ENCODE measurements at places on chromosomes 2 and 18. TPM values are rescaled to one million over a fixed set of nuclear protein-coding genes. Genes with fewer than 3 reads are reported as not detected.

GRB14 gene
- 0.69 TPM for total RNA-seq

IL18RAP gene
- 0.44 TPM for total RNA-seq

RDH14 gene
- total RNA-seq = 11.7 TPM

DNA sequence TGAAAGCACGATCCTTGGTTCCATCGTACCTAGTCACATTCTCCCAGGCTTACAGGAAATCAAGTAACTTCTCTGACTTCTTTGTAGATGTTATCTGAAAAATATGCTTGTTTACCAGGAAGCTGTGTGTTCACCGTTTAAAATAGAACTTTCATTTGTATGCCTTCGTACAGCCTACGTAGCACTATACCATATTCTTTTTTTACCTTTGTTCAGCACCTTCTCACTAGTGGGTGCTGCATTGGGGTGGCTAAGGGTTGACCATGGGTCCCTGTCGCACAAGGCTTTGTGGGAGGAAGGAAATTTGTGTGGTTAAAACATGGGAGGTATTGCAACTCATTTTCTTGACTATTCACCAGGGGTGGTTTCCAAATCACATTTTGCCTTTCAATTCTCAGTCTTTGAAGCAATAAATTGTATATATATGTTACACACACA lies 16.6 kb downstream of the MALT1 start:
- peak; percentile 81 for DNase-seq
- peaks cover 50% of the 10 kb centered on the region for H3K4me1 ChIP-seq
- H3K27ac ChIP-seq = peak overlapping the region; percentile 80
- H3K4me3 ChIP-seq = peak overlapping the region; percentile 81
- H3K27me3 ChIP-seq = no peaks in the 10 kb centered on the region

DNA sequence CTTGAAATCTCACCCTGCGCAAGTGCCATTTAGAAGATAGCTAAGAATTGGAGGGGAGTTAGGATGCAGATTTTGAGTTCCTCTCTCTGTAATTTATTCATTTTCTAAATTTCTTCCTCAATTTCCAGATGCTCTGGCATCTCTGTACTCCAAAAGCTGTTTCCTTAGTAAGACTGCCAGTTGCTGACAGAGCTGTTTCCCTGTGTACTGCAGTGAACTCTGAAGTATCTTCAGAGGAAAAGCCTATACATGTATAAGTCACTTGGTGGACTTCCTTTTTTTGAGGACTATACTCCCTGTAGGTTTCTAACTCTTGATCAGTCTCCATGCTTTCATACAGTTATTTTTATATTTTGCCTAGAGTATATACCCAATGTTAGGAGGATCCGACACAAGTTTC lies 1.5 kb upstream of the RESP18 start:
- no peak overlapping the region for H3K27ac ChIP-seq
- H3K36me3 ChIP-seq = no peaks in the 10 kb centered on the region
- H3K4me1 ChIP-seq = no peaks in the 10 kb centered on the region
- H3K27me3 ChIP-seq = peaks cover 24% of the 10 kb centered on the region

- no peak overlapping the region for H3K4me3 ChIP-seq
- no peak overlapping the region for H3K27ac ChIP-seq
- no peak for DNase-seq
Observed at GRCh38 chr2:241302759-241303651, 12.5 kb downstream of the HDLBP start.

Measured in CD4-positive, CD25-positive, alpha-beta regulatory T cell (primary cell).